ENCODE measurements at places on chromosomes 12 and 14.
A peak's percentile ranks its signal among the peaks of the same experiment; 100 is the strongest.

- no peaks in the 10 kb centered on the region for H3K27me3 ChIP-seq
- H3K27ac ChIP-seq, result no peak overlapping the region
- no peaks in the 10 kb centered on the region for H3K4me1 ChIP-seq
- peaks cover under 1% of the 10 kb centered on the region for H3K36me3 ChIP-seq
These were observed 337.7 kb upstream of the GARIN6 start for GRCh38 chr12:99309812-99310211.

- H3K36me3 ChIP-seq, result peaks cover 8% of the 10 kb centered on the region
- H3K4me3 ChIP-seq, result no peak overlapping the region
- no peak for DNase-seq
- H3K27ac ChIP-seq, result no peak overlapping the region
- peaks cover 22% of the 10 kb centered on the region for H3K27me3 ChIP-seq
- peaks cover 5% of the 10 kb centered on the region for H3K4me1 ChIP-seq
These were observed 37.2 kb upstream of the GPR132 start for GRCh38 chr14:105102361-105102870.

DNA sequence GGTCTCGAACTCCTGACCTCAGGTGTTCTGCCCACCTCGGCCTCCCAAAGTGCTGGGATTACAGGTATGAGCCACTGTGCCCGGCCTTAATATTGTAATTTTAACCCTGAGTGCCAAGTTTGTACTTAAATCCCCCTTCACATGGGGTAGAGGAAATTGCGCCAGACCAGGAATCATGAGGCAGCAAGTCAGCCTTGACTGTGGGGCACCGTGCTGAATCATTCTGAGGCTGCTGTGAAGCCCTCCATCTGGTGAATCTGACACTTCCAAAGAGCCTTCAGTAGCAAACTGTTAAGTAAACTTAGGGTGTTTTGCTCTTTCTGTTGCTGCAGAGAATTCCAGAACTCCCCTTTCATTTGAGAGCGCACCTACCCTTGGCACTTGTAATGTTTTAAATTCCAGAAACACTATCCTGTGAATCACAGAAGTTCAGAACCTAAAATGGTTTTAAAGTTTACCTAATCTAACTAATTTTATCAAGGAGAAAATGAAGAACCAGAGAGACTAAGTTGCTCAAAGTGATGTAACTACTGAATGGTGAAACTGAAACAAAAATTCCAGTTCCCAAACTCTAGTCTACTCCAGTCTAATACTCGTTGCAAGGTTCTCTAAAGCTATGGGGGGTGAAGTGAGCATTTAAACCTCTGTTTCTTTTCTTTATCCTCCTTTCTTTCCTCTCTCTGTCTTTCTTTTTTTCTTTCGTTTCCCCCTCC is 7.5 kb downstream of the HEBP1 start:
- no peak for DNase-seq
- H3K4me3 ChIP-seq, result no peak overlapping the region
- H3K27ac ChIP-seq, result no peak overlapping the region
- no peaks in the 10 kb centered on the region for H3K27me3 ChIP-seq
- H3K36me3 ChIP-seq, result no peaks in the 10 kb centered on the region

GRCh38 chr12:27534765-27535161 is 10.8 kb downstream of the PPFIBP1 start:
- peaks cover 12% of the 10 kb centered on the region for H3K27me3 ChIP-seq
- peaks cover 52% of the 10 kb centered on the region for H3K4me1 ChIP-seq
- no peak overlapping the region for H3K27ac ChIP-seq
- H3K36me3 ChIP-seq, result no peaks in the 10 kb centered on the region
- DNase-seq, result no peak

DNA sequence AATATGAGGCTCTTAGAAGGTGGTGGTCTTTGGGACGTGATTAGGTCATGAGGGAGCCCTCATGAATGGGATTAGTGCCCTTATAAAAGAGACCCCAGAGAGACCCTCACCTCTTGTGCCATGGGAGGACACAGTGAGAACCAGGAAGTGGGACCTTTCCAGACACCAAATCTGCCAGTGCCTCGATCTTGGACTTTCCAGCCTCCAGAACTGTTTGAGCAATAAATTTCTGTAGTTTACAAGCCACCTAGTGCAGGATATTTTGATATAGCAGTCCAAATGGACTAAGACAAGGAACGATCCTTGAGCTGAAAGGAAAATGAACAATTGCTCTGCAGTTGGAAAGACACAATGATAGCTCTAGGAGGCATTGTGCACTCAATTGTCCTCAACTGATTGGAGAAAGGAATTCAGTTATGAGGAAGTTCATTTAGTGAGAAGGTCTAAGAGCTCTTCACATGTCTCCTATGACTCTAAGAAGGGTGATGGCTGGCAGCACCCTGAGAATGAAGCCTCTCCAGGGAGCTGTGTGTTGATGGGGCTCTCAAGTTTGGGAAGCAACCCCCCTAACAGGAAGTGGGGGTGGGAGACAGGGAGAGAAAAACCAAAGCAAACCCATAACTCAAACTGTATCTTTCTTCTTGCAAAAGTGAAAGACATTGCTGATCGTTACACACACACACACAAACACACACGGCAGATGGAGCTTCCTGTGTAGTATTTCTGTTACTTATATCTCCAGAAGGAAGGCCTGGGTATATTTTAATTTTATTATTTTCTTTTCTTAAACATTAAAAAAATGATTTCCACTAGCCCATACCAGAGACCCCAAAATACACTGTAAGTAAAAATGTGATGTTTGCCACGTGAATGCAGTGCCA is 21.0 kb downstream of the CHST11 start:
- peak overlapping the region; percentile 96 for H3K27ac ChIP-seq
- peaks cover 79% of the 10 kb centered on the region for H3K4me1 ChIP-seq
- no peak for DNase-seq
- peaks cover 3% of the 10 kb centered on the region for H3K36me3 ChIP-seq

- no peak overlapping the region for H3K4me3 ChIP-seq
- H3K27ac ChIP-seq, result no peak overlapping the region
- H3K4me1 ChIP-seq, result no peaks in the 10 kb centered on the region
- no peak for DNase-seq
These were observed 45.9 kb upstream of the PLEKHG7 start for GRCh38 chr12:92656911-92657310.

DNA sequence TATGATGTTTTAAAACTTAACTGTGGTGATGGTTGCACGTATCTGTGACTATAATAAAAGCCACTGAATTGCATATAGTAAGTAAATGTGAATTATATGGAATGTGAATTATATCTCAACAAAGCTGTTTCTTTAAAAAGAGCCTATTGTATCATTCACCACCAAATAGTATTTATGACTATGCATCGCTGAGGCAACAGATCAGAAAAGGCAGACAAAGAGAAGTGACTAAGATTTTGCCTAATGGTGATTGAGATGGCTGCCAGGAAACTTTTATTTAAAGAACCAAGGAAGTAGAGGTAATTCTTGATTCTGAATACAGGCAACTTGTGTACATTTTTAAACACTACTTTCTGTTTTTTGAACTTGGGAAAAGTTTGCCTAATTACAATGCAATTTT is 31.7 kb downstream of the DHRS7 start:
- H3K27me3 ChIP-seq, result no peaks in the 10 kb centered on the region
- no peak for DNase-seq
- peak overlapping the region; percentile 13 for H3K27ac ChIP-seq
- H3K36me3 ChIP-seq, result peaks cover 4% of the 10 kb centered on the region

Measured in activated T-cell treated with anti-CD3 and anti-CD28 coated beads, Interleukin-2, amount 50 U/mL, for 72 hours (primary cell).